ENCODE measurements at places on chromosomes 11 and 22. TPM values are rescaled to one million over a fixed set of nuclear protein-coding genes. Genes with fewer than 3 reads are reported as not detected.

Gene FHIP1B
- total RNA-seq = 36.5 TPM

Gene DNAJC24
- total RNA-seq = 18.4 TPM

Gene DDTL
- total RNA-seq = 2.4 TPM

Gene ADAMTS8
- not detected for total RNA-seq

Gene OR56A1
- total RNA-seq = 0.13 TPM

Data from spleen (tissue), 13 donors.